Effector CD4-positive, alpha-beta T cell (primary cell): ENCODE measurements at places on chromosomes 3 and 15.

DNA sequence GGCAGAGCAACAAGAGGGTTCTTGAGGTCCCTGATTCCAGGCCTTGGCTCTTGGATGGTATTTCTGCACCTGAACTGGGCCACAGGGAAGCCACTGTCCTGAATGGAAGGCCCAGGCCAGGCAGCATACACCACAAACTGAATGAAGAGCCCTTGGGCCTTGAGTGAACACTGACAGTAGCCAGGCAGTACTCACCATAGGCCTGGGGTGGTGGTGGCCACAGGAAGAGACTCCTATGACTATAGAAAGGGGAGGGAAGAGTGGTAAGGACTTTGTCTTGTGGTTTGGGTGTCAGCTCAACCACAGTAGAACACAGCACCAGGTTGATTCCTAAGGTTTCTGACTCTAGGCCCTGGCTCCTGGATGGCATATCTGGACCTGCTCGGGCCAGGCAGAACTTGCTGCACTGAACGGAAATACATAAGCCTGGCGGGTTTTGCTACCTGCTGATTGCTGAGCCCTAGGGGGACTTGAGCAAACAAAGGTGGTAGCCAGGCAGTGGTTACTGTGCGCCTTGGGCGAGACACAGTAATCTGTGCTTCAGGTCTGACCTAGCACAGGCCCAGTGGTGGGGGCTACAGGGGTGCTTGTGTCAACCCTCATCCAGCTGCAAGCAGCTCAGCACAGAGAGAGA, 241.4 kb downstream of the ISL2 start:
- no peak for DNase-seq

DNA sequence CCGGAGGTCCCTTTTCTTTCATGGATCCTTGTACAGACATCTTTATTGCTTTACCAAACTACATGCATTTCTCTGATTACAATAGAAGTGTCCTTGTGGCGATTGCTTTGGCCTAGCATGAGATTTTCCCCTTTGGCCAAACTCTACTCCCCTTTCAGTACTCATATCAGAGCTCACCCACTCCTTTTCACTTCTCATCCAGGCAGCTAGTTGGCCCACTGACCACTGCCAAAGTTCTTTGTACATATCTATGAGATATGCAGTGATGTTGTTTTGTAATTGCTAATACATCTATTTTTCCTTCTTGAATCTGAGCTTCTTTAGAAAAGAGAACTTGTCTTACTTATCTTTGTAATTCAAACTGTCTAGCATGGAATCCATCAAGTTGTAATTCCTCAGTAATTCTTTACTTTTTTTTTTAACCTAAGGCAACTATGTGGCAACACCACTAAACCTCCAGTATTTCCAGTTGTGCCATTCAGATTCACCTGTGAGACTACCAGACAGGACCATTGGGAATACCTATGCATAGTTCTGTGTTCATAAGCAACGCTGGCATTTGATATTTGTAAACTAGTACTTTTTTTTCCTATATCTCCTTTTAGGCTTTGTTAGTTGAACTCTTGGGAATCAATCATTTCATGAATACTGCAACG, 39.2 kb downstream of the AADACL2 start:
- DNase-seq = no peak

DNA sequence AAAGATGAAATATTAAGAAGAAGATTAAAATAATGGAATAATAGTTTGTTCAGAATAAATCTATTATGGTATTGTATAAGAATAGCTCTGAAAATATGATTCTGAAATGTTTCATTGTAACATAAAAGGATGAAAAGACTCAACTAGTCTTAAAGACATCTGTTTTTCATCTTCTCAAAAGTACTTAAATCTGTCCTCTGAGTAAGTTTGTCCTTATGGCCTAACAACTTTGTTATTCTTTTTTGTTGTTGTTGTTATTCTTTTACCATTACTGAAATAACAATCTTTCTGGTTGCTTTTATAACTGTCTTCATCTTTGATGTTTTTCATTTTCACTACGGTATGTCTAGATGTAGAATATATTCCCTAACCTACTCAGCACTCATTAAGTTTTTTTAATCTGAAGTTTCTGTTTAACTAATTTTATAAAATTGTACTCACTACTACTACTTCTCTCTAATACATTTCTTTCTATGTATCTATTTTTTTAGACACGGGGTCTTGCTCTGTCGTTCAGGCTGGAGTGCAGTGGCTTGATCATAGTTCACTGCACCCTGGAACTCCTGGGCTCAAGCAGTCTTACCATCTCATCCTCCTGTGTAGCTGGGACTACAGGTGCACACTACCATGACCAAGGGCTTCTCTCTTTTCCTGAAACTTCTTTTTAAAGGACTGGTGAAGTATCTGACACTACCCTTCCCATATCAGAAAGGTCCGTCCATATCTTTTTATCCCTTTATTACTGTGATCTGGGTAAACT, 240.7 kb downstream of the PCCB start:
- no peak for DNase-seq

DNA sequence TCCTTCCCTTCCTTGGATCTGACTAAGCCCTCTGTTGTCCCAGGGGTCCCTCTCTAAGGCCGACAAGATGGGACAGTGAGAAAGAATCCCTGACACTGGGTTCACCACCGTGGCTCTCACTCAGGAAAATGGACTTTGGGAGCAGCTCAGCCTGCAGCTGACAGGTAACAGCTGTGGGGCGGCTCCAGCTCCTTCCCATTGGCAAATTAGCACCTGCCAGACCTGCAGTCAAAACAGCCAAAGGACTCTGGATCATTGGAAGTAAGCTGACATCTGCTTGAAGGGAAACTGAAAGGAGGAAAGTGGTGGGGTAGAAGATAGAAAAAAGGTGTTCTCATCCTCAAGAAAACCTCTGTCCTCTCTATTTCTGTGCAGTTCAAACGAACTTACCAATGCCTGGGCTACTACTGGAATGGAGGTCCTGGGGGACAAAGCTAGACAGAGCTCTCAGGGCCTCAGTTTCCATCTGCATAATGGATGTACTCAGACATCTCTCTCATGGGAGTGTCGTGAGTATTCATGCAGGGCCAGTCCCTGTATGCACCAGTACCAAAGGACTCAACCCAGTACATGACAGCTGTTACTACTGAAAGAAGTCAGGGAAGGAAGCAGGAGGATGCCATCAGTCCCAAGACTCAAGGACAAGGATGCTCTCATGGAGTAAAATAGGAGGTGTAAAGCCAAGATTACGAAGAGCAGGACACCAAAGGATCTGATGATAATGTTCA, 53.6 kb upstream of the DCLK3 start:
- DNase-seq = no peak

GRCh38 chr3:128998561-128998960, 2.5 kb upstream of the EFCC1 start:
- DNase-seq = no peak

GRCh38 chr3:31442755-31443154, 90.0 kb upstream of the STT3B start:
- no peak for DNase-seq

- no peak for DNase-seq
These were observed 12.5 kb downstream of the ZBTB47 start for GRCh38 chr3:42666022-42666421.

GRCh38 chr3:40718681-40719080, 193.9 kb downstream of the ZNF621 start:
- no peak for DNase-seq

DNA sequence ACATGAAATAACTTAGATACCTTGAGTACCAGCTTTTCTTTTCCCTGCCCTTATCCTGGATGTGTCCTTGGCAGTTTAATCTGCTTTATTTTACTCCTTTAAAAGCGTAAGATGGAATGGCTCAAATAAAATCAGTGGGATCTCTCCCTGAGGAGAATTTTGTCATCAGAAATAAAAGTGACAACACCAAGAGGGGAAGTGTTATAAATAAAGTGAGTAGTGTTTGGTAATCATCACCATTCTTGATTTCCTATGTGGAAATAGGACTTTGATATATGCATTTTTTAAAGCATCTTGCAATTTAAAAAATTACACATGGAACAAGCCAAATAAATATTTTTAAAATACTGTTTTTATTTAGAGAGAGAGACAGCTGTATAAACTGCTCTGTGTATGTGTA, 76.5 kb downstream of the MBNL1 start:
- DNase-seq = no peak

- DNase-seq = no peak
These were observed 197.1 kb downstream of the UACA start for GRCh38 chr15:70566047-70566835.

DNA sequence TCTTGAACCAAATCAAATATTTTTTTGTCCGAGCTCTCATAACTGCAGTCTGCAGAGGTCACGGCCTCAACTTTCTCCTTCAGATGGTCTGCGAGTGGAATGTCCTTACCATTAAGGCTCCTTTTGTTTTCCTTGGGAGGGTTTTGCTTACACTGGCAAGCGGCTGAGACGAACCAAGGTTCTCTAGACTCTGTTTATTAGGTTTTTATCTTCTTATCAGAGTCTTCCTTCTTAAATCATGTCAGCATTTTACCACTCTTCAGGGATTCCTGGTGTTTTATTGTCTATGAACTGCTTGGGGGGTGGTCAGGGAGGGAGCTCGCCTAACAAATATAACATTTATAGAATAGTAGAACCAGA, 773.7 kb upstream of the NR2F2 start:
- DNase-seq = no peak

DNA sequence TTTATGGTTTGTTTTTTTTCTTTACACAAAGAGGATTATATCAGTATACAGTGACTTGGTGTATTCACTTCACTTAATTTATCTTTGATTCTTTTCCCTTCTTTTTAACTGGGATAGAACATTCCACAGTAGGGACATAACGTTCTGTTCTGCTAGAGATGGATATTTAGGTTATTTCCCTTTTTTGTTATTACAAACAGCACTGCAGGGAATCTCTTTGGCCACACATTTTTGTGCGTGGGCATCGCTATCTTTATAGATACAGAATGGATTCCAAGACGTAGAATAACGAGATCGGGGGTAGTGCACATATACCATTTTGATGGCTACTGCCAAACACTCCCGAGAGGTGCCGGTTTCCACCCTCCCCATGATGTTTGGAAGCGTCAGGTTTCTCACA, 44.8 kb downstream of the PXYLP1 start:
- DNase-seq = no peak

DNA sequence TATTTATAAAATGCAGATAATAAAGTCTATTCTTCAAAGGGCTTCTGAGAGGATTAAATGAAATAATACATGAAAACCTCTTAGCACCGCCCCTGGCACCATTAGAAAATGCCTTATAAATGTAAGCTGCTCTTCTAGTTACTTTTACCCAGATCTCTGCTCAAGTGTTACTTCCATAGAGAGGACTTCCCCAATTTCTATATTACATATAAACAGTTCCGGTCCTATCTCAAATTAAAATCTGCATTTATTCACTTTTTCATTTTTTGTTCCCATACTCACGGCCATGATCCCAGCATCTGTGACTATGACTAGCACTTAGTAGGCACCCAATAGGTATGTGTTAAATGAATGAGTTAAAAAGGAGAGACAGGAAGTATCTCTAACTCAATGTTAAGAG, 890.9 kb upstream of the CFAP20DC start:
- no peak for DNase-seq

DNA sequence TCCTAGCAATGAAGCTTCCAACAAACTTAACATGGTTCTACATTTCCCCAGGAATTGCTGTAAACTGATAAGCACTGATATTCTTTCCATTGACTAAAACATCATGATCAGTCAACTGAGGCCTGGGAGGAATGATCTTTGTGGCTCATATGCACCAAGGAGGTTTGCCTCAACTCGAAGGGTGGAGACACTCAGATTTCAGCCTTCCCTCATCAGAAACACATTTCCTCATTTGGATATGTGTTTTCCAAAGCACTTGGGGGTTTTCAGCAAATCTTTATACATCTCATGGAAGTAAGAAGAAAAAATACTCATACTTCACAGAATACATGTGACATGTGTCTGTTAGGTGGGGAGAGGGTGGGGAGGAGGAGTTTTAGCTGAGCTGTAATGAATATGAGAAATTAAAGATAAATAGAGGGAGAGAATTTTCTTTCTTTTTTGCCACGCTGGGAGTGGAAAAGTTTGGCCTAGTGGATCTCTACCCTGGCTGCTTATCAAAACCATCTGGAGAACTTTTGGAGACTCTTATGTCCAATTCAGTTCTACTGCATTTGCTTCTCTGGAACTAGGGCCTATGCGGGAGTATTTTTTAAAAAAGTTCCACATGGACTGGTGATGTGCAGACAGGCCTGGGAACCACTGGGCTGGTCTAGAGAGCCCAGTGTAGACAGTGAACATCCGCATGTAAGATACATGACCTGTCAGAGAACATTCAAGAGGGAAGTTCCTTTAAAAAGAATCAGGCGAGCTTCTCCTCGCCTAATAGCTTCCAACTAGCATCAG, 301.0 kb upstream of the ICE2 start:
- DNase-seq = no peak

- no peak for DNase-seq
These were observed 789.2 kb downstream of the DIPK2A start for GRCh38 chr3:144760831-144761230.

DNA sequence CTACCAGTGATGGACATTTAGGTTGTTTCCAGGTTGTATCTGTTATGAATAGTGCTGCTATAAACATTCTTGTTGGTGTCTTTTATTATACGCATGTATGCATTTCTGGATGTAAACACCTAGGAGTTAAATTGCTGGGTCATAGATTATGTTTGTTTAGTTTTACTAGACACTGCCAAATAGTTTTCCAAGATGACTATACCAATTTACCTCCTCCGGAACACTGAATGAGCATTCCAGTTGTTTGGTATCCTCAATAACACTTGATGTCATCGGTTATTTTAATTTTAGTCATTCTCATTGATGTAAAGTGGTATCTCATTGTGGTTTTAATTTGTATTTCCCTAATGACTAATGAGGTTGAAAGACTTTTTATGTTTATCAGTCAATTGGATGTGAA, 36.6 kb upstream of the ARID3B start:
- DNase-seq = no peak

DNA sequence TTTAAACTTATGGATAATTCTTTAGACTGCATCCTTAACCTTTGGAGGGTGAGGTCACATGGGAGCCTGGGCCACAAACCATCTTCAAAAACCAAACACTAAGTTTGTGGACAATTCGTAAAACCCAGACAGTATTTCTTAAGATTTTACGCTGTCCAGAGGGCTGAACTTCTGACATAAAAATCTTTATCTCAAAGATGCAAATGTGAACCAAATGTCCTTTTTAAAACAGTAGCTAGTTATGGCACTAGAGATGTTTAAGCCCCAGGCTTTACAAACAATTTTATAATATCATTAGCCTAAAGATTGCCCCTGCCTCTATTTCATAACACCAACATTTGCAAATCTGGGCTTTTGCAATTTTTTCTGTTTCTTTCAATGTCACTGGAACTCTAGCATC, 287.2 kb downstream of the SATB1 start:
- DNase-seq = no peak

GRCh38 chr15:80234883-80235282, 17.1 kb downstream of the CTXND1 start:
- DNase-seq = peak; percentile 6
